ENCODE measurements at places on chromosomes 1 and 21. TPM values are rescaled to one million over a fixed set of nuclear protein-coding genes. Genes with fewer than 3 reads are reported as not detected.

The MAEL gene
- total RNA-seq = not detected

The PLEKHM2 gene
- 66.9 TPM for total RNA-seq

The UQCRHL gene
- 2.0 TPM for total RNA-seq

DNA sequence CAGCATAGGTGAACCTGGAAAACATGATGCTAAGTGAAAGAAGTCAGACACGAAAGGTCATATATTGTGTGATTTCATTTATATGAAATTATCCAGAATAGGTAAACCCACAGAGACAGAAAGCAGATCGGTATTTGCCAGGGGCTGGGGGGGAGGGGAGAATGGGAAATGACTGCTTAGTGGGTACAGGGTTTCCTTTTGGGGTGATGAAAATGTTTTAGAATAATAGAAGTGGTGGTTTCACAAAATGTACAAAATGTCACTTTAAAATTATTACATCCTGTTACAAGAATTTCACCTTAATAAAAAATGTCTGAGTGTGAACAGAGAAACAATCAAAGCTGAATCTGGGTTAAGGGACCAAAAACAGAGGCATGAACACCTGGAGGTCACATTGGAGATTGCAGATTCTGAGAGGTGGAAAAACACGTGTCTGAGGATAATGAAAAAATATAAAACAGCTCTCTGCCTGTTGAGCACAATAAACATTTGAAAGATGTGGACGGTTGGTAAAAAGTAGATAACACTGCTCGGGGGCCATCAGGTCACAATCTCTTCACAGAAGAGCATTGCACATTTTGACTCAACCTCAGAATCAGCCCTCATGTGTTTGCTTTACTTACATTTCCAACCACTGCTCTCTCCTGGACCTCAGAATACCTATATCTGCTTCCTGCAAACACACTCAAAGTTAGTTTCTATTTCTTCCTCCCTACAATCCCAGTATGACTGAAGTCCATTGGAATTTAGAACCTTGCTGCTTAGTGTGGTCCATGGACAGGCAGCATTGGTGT is 3.2 kb downstream of the SLAMF6 start:
- no peaks in the 10 kb centered on the region for H3K36me3 ChIP-seq
- no peak overlapping the region for H3K27ac ChIP-seq
- H3K4me1 ChIP-seq = no peaks in the 10 kb centered on the region
- no peak for DNase-seq

GRCh38 chr21:28910280-28910887 is 82.3 kb downstream of the LTN1 start:
- no peak overlapping the region for H3K27ac ChIP-seq
- no peak overlapping the region for H3K4me3 ChIP-seq
- no peak for DNase-seq
- H3K4me1 ChIP-seq = no peaks in the 10 kb centered on the region
- no peaks in the 10 kb centered on the region for H3K27me3 ChIP-seq

- H3K27me3 ChIP-seq = peaks cover 11% of the 10 kb centered on the region
- no peak for DNase-seq
- peaks cover 41% of the 10 kb centered on the region for H3K4me1 ChIP-seq
- H3K36me3 ChIP-seq = no peaks in the 10 kb centered on the region
- no peak overlapping the region for H3K27ac ChIP-seq
Measured at GRCh38 chr1:226690460-226690982, 48.6 kb downstream of the ITPKB start.

GRCh38 chr1:207822124-207822601 is 70.3 kb downstream of the CD46 start:
- DNase-seq = no peak
- peaks cover 17% of the 10 kb centered on the region for H3K4me1 ChIP-seq

GRCh38 chr1:219374636-219375035 is 201.0 kb downstream of the LYPLAL1 start:
- no peaks in the 10 kb centered on the region for H3K4me1 ChIP-seq
- H3K27ac ChIP-seq = no peak overlapping the region
- no peak overlapping the region for H3K4me3 ChIP-seq
- H3K27me3 ChIP-seq = peaks cover 2% of the 10 kb centered on the region

- H3K27ac ChIP-seq = peak overlapping the region; percentile 84
- peak overlapping the region; percentile 92 for H3K4me3 ChIP-seq
Measured at GRCh38 chr1:15975358-15975804, 520 bp downstream of the ZBTB17 start.

DNA sequence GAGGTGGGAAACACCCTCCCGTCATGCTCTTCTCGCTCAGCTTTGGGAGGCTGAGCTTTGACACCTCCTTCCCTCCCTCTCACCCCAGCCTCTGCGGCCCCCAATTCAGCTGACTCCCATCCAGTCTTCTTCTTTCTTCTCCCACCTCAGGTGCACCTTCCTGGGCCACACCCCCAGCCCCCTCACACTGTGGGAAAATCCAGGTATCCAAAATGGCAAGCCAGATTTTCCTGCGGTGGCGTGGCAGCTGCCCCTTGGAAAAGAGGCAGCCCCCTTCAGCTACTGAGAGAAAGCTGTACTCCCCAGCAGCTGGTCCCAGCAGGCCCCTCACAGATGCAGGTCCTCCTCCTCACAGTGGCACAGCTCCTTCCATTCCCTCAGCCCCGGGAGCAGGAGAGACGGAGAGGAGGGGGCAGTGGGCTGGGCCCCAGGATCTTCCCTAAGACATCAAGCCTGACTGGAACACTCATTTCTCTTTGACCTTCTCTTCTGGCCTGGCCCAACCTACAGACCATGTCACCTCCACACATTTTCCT is 61.6 kb downstream of the OPTC start:
- H3K36me3 ChIP-seq = no peaks in the 10 kb centered on the region
- H3K27me3 ChIP-seq = peaks cover 3% of the 10 kb centered on the region
- peak overlapping the region; percentile 10 for H3K27ac ChIP-seq
- peak; percentile 28 for DNase-seq

DNA sequence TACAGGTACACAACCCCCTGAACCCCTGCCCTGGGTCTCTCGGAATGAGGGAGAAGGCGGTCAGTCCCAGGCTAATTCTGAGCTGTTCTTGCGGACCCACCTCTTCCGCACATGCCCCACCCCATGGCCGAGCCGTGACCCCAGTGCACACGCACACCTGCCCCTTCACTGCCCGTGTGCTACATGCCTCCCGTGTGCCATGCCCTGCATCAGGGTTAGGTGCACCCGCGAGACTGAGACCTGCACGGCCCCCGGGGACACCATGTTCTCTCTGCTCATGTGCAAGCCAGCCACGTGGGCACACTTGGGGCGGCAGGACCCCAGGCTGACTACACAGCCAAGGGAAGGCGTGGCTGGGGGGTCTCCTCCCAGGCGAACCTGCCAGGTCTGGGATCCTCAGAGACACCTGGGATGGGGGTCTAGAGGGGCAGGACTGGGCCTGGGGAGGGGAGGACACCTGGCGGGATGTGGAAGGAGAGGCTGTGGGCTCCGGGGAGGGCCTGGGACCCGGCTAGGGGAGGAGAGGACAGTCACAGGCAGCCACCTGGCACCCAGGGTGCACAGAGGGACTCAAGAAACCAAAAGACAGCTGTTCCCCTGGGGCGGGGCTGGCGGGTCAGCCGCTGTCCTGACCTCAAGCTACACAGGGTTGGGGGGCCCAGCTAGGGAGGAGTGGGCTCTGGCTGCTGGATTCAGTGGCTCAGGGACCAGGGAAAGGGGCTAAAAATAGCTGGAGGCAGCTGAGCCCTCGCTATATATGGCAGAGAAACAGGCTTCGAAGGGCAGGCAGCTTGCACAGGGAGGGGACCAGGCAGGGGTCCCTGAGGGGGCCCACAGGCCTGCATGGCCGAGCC is 133.4 kb downstream of the CASZ1 start:
- peak overlapping the region; percentile 71 for H3K27ac ChIP-seq
- no peak overlapping the region for H3K4me3 ChIP-seq
- H3K36me3 ChIP-seq = no peaks in the 10 kb centered on the region

All from glutamatergic neuron (in vitro differentiated cells).